ENCODE measurements at places on chromosomes 16 and 17.
A peak's percentile ranks its signal among the peaks of the same experiment; 100 is the strongest.

DNA sequence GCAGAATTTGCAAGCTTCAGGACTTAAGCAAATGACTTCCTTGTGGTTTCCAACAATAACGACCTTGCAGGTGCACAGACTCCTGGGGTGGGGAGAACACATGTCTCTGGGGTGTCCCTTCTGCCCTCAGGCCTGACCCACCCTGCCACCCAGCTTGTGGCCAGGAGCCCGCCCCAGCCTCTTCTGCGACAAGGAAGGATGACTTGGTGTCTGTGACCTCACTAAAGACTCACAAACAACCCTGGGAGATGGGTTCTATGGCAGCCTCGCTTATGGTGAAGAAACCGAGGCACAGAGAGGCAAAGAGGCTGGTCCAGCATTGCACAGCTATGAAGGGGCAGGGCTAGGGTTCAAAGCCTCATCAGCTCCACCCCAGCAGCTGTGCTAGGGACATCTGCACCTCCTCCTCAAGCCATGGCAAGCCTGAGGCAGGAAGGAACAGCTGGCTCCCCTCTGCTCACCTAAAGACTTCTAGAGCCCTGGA lies 2.6 kb downstream of the ATP2A3 start:
- no peak for DNase-seq

GRCh38 chr17:49545007-49545660 lies 30.5 kb upstream of the NXPH3 start:
- no peak for DNase-seq

DNA sequence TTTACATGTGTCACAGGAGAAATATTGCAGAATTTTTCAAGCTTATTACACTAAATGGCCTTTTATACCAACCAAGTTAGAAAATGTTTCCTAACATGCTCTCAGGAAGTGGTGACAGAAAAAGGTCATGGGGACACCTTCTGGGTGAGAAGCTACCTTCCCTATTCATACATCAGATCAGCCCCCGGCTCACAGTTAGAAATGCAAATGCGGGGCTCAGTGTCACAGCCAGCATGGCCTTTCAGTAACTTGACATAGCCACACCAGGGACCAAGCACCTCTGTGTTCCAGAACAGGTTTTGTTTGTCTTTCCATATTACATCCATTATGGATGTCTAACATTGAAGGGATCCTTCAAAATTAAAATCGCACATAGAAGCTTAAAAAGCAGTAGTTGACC lies 59.5 kb downstream of the CHD9NB start:
- DNase-seq, result no peak

DNA sequence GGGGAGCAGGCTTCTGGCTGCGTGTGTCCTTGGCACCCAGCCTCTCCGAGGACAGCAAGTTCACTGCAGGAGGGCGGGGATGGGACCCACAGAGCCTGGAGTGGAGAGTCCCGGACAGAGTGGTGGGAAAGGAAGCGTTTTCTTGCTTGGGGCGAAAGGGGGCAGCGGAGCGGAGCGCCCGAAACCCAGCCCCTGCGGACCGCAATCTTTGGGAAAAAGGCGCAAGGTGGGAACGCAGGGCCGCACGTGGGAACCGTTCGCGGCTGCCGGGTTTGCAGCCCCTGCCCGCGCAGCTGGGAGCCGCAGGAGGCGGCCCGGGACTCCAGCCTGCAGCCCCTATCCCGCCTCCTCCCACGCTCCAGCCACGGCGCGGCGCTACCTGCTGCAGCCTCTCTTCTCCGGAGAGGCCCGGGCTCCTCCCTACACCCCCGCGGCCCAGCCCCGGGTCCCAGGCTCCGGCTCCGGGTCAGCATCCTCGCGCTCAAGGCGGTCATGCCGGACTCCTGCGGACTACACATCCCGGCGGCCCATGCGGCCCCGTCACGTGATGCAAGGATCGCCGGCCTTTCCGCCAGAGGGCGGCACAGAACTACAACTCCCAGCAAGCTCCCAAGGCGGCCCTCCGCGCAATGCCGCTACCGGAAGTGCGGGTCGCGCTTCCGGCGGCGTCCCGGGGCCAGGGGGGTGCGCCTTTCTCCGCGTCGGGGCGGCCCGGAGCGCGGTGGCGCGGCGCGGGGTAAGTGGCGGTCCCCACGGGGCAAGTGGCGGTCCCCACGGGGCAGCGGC lies at the start of the genes NTHL1 and TSC2:
Gene NTHL1, minus strand, starts transcription at position 505 of the 786 bp plus-strand sequence. Its CDS starts 11 bp downstream, at position 494.
Gene TSC2, plus strand, starts transcription at position 656 of the 786 bp plus-strand sequence. CDS start 631 bp downstream, outside the sequence.
- peak; percentile 95 for DNase-seq

- DNase-seq, result peak; percentile 16
Observed at GRCh38 chr16:12215277-12216105, 239.0 kb downstream of the SNX29 start.

DNA sequence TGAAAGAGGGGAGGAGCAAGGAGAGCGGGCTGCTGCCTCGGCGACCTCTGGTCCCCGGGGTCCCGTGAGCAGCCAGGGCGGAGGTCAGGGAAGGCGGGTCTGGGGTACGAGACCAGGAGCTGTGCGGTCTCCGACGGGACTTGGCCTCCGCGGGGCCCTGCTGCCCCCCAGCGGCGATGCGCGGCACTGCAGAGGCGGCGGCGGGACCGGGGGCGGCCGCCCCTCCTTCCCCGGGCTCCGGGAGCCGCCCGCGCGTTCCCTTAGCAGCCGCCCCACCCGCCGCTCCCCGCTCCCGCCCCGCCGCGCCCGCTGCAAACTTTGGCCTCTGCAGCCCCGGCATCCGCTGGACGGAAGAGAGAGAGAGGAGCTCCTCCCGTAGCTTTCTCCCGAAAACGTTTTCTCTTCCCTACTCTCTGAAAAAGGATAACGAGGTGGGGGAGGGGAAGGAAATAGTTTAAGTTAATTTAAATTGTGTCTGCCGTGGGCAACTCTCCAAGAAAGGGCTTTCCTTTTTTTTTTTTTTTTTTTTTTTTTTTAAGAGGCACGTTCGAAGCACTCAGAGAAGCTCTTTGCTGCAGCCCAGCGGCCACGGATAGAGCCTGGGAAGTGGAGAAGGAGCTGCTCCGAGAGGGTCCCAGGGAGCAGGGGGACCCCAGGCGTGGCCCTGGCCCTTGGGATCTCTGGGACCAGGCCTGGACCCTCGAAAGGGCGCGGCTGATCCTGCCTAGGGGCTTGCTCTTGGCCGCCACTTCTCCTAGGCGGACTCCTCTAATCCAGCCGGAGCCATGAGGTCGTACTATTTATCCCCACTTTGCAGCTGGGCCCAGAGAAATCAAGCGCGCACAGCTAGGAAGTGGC lies 43.2 kb downstream of the C16orf82 start:
- peak; percentile 0 for DNase-seq

DNA sequence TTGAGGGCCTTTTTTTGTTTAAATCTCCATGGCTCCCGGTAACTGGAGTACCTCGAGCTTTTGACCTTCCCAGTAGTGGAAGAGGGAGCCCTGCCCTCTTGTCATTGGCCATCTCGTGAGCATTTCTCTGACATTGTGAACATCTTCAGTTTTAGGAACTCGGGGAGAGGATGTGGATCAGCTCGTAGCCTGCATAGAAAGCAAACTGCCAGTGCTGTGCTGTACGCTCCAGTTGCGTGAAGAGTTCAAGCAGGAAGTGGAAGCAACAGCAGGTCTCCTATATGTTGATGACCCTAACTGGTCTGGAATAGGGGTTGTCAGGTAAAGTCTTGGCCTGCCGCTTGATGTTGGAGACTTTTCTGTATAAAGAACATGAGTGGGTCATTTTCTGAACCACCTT lies 24.3 kb downstream of the NTAN1 start:
- DNase-seq, result no peak

DNA sequence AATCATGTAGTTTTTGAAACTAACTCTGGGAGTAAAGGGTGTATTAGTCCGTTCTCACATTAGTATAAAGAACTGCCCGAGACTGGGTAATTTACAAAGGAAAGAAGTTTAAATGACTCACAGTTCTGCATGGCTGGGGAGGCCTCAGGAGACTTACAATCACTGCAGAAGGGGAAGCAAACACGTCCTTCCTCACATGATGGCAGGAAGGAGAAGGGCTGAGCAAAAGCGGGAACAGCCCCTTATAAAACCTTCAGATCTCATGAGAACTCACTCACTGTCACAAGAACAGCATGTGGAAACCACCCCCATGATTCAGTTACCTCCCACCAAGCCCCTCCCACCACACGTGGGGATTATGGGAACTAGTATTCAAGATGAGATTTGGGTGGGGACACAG lies 256.5 kb upstream of the TNRC6C start:
- no peak for DNase-seq

GRCh38 chr16:56551796-56552738 lies 12.8 kb upstream of the MT4 start:
- DNase-seq, result no peak

DNA sequence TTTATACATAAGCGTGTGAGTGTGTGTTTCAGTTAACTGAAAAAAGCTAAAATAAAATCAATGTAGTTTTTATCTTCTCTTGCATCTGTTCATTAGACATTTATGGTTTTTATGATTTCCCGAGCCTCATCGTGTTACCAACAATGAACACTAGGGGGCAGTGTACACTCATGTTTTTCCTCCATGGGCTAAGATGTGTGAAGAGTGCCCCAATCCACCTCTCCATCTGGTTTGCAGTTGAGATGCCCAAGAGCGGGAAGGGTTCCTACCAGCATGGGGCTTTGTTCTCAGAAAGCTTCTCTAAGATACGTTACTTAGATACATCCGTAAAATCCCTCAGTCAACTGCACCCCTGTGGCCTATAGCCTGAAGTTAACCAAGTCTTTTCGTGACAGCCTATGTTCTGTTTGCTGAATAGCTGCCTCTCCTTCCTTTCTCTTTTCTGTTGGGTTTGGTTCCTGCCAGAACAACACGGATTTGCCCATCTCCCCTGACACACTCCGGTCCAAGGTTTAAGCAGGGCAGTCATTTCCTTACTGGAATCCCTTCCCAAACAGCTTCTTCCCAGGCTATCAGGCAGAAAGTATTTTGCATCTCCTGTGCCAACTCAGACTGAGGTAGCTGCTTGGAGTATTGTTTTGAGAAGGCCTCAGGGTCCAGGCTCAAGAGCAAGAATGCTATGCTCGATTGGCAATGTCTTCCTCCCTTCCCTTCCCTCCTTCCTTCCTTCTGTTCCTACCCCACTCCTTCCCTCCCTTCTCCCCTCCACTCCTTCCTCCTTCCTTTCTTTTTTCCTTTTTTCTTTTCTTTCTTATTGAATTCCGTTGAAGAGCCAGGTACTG lies 12.9 kb upstream of the ELAC2 start:
- DNase-seq, result no peak

DNA sequence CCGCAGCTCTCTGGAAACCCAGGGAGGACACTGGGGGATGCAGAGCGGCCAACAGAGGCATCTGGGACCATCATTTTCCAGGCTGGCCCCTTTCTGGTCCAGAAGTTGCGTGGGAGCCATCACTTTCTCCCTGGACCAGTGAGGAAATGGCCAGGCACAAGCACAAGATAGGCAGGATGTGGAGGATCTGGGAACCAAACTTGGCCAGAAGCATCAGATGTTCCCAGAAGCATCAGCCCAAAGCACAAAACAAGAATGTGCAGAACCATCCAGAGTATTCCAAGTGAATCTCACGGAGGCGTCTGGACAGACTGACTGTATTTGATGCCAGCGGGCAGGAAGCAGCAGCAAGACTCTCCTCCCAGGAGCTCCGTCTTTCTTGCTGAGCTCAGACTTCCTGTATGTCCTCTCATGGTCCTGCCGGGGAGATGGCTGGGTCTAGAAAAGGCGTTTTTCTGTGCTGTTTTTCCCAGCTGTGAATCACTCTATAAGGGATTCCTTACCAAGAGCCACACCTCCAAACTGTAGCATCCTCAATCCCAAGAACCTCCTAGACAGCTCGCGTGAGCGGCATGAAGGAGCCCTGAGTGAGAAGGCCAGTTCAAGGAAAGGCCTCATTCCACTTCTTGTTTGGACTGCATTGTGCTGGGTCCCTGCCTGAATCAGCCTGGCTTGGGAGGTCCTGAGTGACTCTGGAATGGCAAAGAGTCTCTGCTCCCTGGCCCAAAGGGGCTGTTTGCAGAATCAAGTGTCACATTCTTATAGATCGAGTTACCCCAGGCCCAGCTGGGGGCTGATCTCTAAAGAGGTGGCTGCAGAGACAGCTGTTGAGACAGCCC lies 49.5 kb upstream of the MTSS2 start:
- DNase-seq, result no peak

DNA sequence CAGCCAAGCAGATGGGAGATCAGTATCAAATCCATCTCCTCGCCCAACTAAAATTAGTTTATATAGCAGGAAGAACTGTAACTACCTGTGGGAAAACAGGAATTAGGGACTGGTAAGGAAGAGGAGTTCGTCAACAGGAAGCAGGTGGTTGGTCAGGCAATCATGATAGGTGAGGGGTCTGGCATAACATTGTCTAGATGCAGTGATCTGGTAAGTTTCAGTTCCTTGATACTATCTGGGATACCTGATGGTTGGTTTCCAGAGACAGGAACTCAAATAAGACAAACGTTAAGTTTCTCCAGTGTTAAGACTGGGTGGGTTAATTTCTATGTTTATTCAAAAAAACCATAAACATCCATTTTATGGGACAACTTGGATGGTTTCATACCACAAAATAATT lies 53.8 kb downstream of the CEP112 start:
- DNase-seq, result no peak

GRCh38 chr17:30000001-30000754 lies 58.7 kb downstream of the EFCAB5 start:
- no peak for DNase-seq

DNA sequence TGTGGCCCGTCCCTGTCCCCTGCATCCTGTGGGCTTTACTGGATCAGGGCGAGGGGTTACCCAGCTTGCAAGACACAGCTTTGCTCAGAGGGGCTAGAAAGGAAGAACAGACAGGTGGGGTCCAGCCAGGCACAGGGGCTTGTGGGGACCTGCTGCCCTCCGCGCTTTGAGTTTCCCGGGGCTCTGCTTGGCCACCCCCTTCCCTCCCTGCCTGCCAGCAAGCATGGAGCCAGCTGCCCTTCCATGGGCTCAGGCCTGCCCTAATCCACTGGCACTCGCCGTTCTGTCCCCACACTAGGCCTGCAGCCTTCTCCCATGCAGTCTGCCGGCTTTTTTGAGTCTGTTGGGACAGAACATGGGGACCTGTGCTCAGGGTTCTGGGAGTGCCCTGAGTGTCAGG lies 3.4 kb downstream of the SNN start:
- DNase-seq, result no peak

DNA sequence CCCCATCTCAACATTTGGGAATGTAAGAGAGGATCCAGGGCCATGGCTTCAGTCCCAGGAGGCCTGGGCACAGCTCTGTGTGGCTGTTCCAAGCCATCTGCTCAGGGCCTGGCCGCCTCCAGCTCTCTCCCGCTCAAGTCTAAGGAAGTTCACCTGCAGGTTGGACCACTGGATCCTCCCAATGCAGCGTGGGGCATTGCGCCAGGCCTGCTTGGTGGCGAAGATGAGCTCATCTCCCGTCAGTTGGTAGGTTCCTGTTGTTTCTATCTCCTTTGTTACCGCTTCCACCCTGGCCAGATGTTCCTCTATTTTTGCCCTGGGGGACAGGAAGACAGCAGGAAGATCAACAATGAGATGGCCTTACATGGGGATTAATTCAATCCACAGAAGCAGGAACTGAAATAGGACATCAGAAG lies 17.5 kb downstream of the NOS2 start:
- DNase-seq, result peak; percentile 5

GRCh38 chr17:3798273-3799180 lies 2.5 kb downstream of the ITGAE start:
- DNase-seq, result no peak

- DNase-seq, result no peak
Observed at GRCh38 chr17:61404913-61405685, 5.5 kb downstream of the TBX2 start.

- no peak for DNase-seq
Observed at GRCh38 chr17:49226771-49227435, 3.7 kb downstream of the PHOSPHO1 start.

GRCh38 chr16:11361701-11362451 lies 16.6 kb downstream of the RMI2 start:
- no peak for DNase-seq

- DNase-seq, result no peak
Observed at GRCh38 chr16:81880816-81881215, 101.7 kb downstream of the PLCG2 start.

- DNase-seq, result peak; percentile 47
Observed at GRCh38 chr17:40547079-40547784, 18.0 kb downstream of the CCR7 start.

All from NCI-H446 (cell line).